ENCODE measurements at places on chromosomes 7 and 10.

DNA sequence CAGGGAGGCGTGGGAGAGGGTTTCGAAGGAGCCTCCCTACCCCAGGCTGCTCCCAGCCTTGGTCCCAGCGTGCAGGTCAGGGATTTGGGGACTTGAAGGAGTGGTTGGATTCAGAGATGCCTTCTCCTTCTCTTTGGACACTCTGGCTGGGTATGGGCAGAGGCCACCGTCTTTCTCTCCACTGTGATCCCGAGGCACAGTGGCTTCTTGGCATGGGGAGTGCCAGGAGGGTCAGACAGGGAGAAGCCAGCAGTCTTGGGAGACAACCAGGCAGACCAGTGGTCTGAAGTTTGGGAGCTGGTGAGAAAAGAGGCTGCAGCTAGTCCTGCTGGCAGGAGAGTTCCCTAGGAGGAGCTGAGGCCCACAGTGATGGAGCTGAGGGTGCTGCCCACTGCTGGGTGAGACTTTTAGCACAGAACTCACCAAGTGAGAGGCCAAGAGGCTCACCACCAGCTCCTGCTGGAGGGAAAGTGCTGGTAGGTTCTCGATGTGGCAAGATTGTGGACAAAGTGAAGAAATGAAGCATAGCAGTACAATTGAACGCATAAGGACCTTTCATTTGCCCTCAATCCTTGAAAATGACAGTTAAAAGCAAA is 35.2 kb upstream of the WDFY4 start:
- DNase-seq: no peak

DNA sequence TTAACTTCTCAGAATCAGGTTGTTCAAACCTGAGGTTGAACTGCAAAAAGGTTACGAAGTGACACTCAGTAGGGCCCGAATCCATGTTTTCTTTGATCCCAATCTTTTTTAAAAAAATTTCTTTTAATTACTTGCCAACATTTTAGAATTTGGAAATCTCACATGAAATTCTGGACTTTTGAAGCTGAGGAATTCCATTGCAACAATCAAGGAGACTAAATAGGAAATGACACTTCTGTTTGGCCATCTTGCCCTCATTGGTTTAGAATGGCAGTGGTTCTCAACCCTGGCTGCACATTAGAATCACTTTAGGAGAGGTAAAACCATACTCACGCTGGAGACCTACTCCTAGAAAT is 471 bp upstream of the TOMM7 start:
- no peak for DNase-seq

GRCh38 chr10:119480667-119481066 is 61.9 kb downstream of the RGS10 start:
- DNase-seq: no peak

DNA sequence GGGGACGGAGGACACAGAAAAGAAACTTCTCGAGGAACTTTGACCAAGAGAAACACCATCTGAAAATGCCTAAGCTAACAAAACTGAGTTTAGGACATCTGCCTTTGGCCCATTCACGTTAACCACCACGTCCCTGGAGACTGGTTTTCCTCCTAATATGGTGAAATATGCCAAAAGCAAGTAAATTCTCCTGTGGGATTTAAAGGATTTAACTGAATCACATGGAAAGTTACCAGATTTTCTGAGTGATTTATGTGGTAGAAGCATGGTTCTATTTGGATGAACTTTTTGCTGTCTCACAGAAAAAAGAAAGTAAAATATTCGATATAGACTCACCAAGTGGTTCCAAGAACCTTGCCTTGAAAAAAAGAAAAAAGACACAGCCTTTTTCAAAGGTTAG is 30.4 kb upstream of the BMPER start:
- no peak for DNase-seq

- no peak for DNase-seq
Observed at GRCh38 chr10:18268005-18268404, 127.8 kb downstream of the CACNB2 start.

GRCh38 chr7:14125998-14126397 is 136.5 kb upstream of the ETV1 start:
- no peak for DNase-seq

- DNase-seq: no peak
Observed at GRCh38 chr7:34760271-34760670, 102.3 kb downstream of the NPSR1 start.

DNA sequence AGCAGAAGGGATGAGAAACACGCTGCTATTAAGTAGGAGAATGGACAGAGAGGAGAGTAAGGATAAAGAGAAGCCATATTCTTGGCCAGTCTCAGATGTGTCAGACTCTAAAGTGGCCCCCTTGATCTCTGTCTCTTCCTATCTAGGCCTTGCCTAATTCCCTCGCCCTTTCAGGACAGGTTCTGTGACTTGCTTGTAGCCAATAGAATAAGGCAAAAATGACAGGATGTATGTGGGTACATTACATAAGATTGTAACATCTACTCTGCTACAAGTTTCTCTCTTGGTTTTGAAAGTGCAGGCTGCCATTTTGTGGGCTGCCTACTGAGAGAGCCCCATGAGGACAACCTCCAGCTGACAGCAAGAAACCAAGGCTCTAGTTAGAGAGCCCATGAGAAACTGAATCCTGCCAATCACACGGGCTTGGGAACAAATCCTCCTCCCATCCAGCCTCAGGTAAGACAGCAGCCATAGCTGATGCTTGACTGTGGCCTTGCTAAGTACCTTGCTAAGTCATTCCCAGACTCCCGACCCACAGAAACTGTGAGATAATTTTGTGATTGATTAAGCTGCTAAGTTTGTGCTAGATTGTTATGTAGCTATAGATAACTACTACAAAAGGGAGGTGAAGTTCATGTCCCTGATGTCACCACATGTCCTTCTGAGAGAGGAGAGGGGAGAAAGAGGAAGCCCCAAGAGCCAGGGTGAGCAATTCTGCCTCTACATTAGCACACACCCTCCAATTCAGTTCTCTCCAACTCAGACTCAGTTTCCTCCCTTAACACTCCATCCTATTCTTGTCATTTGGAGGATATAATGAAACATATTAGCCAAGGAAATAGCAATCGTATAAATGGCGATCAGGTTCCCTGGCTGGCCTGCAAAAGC is 185.5 kb downstream of the SGMS1 start:
- no peak for DNase-seq

- DNase-seq: no peak
Observed at GRCh38 chr7:100061518-100062193, 12.1 kb downstream of the ZSCAN21 start.

DNA sequence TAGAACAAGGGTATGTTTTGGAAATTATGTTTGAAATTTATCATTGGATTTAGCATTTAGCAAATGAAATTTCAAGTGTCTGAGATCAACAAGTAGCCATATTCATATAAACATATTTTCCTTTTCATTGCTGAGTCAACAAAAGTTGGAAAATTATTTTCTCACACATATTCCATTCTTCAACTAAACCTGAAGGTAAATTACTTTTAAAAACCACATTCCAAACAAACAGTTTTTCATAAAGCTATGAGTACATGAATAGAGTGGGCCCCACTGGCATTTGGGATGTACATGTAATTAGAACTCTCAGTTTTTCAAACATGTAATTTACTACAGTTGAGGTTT is 178.3 kb upstream of the MKLN1 start:
- no peak for DNase-seq

DNA sequence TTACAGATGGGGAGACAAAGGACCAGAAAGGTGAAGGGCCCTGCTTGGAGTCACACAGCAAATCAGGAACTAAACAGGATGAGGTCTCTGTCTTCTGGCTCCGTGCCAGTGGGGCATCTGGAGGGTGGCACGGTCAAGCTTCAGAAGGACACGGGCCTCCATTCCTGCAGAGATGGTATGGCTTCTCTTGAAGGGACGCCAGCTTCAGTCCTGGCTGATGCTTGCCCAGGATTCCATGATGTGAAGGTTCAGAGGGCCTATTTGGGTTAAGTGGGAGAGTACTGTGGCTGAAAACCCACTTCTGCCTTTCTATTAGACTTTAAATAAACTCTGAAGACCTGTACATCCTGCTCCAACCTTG is 6.1 kb downstream of the RAMP3 start:
- no peak for DNase-seq

- no peak for DNase-seq
Observed at GRCh38 chr7:50735333-50735732, 47.4 kb downstream of the GRB10 start.

GRCh38 chr7:74365322-74366022 is 76.3 kb downstream of the CLIP2 start:
- DNase-seq: no peak

DNA sequence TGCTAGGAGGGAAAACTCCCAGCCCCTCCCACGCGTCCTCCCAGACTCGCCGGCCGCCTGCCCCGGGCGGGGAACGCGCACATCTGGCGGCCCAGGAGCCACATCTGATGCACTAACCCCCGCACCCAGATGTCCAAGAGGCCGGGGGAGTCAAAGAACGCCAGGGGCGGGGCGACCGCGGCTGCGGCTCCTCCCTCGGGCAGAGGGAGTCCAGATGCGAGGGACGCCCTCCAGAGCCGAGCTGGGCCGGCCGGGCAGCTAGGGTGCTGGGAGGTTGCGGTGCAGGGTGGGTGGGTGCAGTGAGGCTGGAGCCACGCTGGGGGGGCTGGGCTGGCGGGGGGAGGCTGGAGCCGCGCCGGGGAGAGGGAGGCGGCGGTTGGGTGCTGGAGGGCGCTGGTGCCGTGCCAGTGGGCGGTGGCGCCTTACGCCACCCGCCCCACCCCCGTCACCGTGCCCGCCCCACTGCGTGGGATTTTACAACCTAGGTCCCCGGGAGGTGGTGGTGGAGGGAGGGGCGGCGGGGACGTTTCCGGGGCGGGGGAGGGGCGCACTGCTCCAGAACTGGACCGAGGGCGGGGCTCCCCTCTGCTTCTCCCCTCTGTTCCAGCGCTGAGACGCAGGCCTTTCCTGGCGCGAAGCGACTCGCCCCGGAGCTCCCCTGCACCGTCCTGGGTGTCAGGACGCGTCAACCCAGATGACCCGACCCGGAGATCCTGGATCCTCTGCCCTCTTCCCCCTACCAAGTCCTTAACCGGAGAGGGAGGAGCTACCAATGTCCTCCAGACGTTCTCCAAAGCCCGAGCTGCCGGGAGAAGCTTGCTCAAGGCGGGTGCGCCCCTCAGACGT is 109.1 kb downstream of the REEP3 start:
- DNase-seq: peak; percentile 47

- no peak for DNase-seq
Observed at GRCh38 chr10:129462257-129462795, 4.7 kb upstream of the MGMT start.

DNA sequence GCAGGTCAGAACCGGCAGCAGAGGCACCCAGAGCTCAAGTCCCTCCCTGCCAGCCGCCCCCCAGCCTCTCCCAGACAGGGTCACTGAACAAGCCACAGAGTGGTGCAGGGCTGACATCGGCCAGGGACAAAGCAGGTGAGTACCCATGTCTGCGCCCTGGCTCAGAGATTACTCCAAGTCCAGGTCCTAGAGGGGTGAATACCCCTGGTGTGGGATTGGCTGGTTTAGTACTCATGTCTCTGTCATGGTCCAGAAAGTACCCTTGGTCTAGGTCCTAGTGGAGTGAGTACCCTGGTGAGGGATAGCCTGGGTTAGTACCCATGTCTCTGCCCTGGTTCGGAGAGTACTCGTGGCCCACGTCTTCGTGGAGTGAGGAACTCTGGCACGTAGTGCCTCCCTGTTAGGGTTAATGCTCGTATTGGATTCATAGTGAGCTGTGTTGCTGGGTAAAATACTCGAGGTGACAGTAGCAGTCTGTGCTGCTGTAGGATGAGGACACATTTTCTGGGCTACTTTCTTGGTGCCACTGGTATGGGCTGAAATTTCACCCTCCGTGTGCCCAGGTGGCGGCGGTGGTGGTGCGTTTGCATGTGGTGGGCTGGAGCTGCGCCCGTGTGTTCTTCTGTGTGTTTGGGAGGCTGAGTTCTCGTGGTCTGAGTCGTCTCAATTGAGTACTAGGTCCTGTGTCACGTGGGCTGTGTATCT is 25.5 kb upstream of the KNDC1 start:
- no peak for DNase-seq

- DNase-seq: no peak
Observed at GRCh38 chr7:22934473-22935065, 79.4 kb downstream of the HYCC1 start.

DNA sequence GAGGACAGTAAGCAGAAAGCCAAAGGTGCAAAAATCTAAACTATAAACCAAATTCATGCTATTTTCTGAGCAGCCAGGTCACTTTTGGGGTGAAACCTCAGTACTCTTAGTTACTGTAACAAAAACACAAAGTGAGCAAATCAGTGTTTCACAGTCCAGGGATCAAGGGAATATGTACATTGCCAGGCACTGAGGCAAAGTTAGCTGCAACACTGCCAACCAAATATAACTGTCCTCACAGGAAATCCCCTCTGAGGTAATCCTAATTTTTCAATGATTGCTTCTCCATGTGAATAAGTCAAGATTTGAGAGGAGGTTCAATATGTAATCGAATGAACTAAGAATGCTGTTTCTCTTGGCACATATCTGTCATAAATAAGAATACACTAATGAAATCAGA is 229.7 kb downstream of the TSPAN12 start:
- no peak for DNase-seq

DNA sequence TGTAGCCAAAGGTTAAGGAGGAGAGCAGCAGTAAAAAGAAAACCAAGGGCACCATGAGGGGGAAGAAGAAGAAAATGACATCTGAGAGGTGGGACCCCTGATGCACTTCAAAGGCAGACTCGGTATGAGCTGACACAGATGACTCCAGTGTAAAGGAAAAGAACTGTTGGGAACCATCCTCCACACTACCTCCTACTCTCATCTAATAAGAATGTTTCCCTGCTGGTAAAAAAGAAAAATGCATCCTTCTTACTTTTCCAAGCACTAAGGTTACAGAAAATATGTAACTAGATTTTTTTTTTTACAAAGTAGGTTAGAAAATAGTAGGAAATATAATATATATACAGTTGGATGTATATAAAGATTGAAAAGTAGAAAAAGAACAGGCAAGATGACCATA is 16.9 kb downstream of the TAS2R41 start:
- no peak for DNase-seq

DNA sequence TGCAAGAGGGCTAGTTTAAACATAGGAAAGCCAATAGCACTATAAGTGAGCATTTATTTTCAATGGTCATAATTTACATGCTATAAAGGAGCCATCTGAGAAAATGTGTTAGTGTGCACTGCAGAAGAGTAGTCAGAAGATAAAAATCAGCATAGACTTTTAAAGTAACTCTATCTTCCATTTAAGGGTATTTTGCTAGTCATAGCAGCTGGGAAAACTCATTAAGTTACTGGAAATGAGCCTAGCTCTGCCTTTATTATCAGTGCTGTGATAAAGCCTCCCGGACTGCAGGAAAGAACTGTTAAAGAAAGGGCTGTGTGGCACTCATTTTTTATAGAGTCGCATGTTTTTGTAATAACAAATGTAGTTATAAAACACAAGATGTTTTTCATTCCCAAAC is 825.8 kb upstream of the POM121L12 start:
- no peak for DNase-seq

GRCh38 chr10:71838264-71839211 is 12.5 kb downstream of the PSAP start:
- DNase-seq: no peak

DNA sequence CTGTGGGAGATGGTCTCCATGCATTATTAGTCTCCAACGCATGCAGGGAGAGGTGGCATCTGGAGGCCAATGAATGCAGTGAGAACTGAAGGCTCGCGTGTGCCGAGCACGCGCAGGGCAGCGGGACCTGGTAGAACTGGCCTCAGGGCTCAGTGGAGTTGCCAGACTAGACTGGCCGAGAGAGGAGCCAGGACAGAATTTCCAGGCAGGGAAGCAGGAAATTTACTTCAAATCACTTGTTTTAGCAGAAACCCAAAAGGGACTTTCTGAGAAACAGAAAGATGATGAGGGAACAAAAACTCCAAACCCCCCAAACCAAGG is 311.0 kb upstream of the IMMP2L start:
- no peak for DNase-seq

- no peak for DNase-seq
Observed at GRCh38 chr10:116995648-116996047, 9.3 kb downstream of the SHTN1 start.

GRCh38 chr10:70191972-70192305 is 21.6 kb upstream of the SAR1A start:
- no peak for DNase-seq

Data from activated CD8-positive, alpha-beta memory T cell treated with anti-CD3 and anti-CD28 coated beads for 48 hours (primary cell).